ENCODE measurements at places on chromosomes 2 and 18.

DNA sequence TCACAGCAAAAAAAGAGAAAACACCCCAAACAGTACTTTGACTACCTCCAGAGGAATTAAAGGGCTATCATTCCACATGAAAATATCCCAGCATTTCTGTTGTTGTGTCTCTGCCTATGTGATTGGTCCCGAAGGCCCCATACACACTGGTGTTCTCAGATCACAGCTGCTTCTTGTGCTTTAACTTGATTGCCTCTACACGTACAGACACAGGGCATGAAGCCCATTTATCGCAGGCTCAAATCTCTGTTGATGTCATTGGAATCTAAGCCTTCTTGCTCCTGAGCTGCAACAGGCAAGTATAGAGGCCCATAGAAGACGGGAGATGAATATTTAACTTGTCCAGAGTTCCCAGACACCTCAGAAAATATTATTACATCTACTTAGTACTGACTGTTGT lies 405.2 kb downstream of the NCKAP5 start:
- DNase-seq, result no peak
- no peaks in the 10 kb centered on the region for H3K27me3 ChIP-seq
- H3K4me1 ChIP-seq, result no peaks in the 10 kb centered on the region
- H3K36me3 ChIP-seq, result peaks cover 5% of the 10 kb centered on the region
- no peak overlapping the region for H3K4me3 ChIP-seq

DNA sequence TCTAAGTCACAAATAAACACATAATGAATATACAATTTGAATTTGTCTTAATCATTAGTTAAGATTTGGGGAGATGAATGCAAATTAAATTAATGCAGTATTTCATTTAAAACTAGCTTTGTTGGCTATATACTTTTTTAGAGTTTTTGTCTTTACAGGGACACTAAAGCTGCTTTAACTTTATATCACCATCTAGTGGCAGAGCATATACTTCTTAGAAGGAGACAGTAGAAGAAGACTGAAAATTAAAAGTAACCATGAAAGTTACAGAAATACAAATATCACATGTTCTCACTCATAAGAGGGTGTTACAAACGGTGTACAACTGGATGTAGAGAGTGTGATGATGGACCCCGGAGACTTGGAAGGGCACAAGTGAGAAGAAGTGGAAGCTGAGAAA lies 268.3 kb upstream of the NETO1 start:
- H3K27ac ChIP-seq, result no peak overlapping the region
- no peaks in the 10 kb centered on the region for H3K27me3 ChIP-seq
- H3K4me1 ChIP-seq, result peaks cover 4% of the 10 kb centered on the region

GRCh38 chr2:225472161-225472560 lies 72.7 kb downstream of the NYAP2 start:
- no peak overlapping the region for H3K27ac ChIP-seq
- no peaks in the 10 kb centered on the region for H3K36me3 ChIP-seq
- peaks cover 14% of the 10 kb centered on the region for H3K4me1 ChIP-seq
- H3K4me3 ChIP-seq, result no peak overlapping the region

DNA sequence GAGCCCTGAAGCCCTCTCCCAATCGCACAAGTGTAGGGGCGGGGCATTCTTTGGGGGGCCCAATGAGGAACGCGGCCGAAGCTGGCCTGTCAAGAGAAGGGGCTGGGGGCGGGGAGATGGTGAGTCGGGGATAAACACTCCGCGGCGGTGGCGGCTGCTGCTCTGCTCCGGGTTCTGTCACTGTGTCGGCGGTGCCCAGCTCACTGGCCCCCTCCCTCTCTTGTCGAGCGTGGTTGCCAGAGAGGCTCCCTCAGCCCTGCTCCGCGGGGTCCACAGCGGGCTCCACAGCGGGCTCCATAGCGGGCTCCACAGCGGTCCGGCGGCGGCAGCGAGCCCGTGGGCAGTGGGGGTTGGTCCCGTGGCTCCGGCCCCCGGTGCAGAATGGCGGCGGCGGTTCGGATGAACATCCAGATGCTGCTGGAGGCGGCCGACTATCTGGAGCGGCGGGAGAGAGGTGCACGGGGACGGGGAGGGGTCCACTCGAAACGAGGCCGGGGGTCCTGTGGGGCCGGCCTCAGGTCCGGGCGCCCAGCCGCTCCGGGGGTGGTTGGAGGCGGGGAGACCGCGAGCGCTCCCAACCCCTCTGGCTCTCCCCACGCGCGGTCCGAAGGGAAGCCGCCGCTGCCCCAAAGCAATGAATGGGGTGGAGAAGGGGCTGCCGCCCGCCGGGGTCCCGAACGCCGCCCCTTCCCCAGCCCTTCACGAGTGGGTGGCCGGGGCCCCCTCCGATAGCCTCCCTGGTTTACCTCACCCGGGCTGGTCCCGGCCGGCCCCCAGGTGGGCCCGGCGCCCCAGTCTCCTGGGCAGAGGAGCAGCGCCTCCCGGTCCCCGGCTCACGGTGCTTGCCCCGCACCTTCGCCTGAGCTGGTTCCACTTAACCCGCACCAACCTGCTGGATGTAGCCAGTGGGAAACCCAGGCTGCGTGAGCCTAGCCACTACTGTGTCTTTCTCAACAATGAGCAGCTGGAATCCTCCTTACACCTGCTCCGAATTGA lies at the start of gene MXD1:
MXD1 (plus strand) TSS at position 160 of the 996 bp plus-strand sequence; CDS start at position 382, 222 bp downstream.
- H3K36me3 ChIP-seq, result no peaks in the 10 kb centered on the region
- no peaks in the 10 kb centered on the region for H3K27me3 ChIP-seq
- H3K4me1 ChIP-seq, result peaks cover 4% of the 10 kb centered on the region
- H3K4me3 ChIP-seq, result peak within 1 kb of the TSS; percentile 71
- DNase-seq, result peak; percentile 41
- H3K27ac ChIP-seq, result peak within 1 kb of the TSS; percentile 70

GRCh38 chr2:15169326-15170069 lies 391.6 kb downstream of the NBAS start:
- H3K27me3 ChIP-seq, result no peaks in the 10 kb centered on the region
- H3K4me1 ChIP-seq, result peaks cover 22% of the 10 kb centered on the region
- peak overlapping the region; percentile 78 for H3K27ac ChIP-seq
